ENCODE measurements at places on chromosomes 11 and 22.

DNA sequence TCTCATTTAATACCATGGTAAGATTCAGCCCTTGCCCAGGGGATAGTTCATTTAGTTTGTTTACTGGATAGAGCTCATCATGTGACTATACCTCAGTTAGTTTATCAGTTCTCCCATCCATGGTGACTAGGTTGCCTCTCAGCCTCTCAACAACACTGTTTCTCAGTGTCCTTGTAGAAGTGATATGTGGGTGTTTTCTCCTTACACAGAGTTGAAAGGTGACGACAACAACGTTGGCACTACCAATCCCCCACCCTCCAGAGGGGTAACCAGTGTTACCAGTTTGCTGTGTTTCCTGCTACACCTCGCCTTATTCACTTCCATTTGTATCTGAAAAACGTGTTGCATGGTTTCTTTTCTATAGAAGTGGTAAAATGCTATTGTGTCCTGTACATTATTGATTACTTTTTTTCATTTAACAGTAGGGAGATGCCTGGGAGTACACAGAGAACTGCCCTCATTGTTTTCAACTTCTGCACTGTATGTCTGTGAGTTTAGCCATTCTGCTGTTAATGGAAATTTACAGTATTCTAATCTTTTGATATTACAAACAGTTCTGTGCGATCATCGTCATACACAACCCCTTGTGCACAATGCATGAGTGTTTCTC is 11.6 kb downstream of the NEAT1 start:
- no peak for DNase-seq

GRCh38 chr11:118074785-118075184 is 2.1 kb upstream of the TMPRSS4 start:
- DNase-seq = no peak

GRCh38 chr11:111523343-111523742 is 8.8 kb downstream of the HOATZ start:
- DNase-seq = no peak

- DNase-seq = no peak
These were observed 5.2 kb upstream of the ASCL2 start for GRCh38 chr11:2275334-2276279.

GRCh38 chr11:122920579-122920978 is 38.0 kb downstream of the JHY start:
- DNase-seq = no peak

GRCh38 chr11:825366-826226 is 2.1 kb upstream of the CRACR2B start:
- DNase-seq = no peak

DNA sequence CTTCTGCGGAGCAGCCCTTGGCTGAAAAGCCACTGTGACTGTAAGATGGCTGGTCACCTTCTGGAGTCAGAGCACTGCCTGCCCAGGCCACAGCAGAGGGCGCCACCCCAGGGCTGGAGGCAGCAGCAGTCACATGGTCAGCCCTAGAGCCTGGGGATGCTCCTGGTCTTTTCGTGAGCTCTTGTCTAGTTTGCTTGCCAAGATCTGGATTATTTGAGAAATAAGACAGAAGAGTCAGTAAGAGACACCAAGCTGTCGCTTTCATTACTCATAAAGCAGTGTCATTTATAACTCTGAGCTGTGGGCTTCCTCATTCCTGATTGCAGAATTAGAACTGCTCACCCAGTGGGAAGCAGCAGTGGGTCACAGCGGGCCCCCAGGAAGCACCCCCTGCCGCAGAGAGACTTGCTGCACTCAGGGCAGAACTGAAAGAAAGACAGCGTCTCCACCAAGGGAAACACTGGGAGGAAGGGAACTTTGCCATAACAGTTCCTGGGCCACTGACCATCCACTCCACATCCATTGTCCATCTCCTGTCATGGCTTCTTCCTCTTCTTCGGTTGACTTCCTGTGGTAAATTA is 56.7 kb downstream of the PPP6R2 start:
- no peak for DNase-seq

GRCh38 chr11:129644326-129644725 is 171.3 kb upstream of the TMEM45B start:
- DNase-seq = no peak

DNA sequence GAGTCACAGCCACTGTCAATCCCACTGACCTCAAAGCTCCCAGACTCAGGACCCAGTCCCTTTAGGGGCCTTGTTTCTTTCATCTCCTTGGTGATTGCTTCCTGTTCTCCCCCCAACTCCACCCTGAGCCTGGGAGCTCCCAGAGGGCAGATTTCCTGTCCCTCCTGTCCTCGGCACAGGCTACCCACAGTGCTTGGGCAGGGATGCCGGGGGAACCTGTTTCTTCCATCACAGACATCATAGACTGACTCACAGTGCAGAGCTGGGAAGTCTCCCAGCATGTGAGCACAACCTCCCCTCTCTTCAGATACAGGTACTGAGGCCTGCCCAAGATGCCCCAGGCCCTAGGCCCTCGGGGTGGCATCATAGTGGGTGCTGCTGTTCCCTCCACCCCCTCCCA is 16.6 kb downstream of the TRIM29 start:
- DNase-seq = no peak

GRCh38 chr22:27490080-27490479 is 311.5 kb downstream of the MN1 start:
- DNase-seq = no peak

DNA sequence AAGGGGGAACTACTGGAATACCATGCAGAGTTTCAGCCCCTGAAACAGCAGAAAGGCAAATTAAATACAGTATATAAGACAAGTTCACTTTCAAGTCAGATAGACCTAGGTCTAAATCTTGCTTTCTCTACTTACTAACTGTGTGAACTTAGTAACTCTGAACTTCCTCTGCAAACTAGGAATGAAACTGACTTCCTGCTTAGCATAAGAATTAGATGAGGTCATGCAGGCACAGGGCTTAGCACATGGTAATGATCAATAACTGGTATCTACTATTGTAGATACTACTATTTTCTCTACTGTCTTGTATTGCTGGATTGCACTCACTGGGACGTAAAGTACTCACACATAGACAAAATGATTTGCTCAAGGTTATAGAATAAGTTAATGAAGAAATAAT is 51.5 kb upstream of the MTNR1B start:
- DNase-seq = no peak

GRCh38 chr11:83583757-83584366 is 297.7 kb upstream of the CCDC90B start:
- peak; percentile 51 for DNase-seq

- DNase-seq = no peak
These were observed 6.0 kb downstream of the DDX25 start for GRCh38 chr11:125910226-125910849.

- no peak for DNase-seq
These were observed 39.8 kb upstream of the MUC5AC start for GRCh38 chr11:1117992-1118391.

DNA sequence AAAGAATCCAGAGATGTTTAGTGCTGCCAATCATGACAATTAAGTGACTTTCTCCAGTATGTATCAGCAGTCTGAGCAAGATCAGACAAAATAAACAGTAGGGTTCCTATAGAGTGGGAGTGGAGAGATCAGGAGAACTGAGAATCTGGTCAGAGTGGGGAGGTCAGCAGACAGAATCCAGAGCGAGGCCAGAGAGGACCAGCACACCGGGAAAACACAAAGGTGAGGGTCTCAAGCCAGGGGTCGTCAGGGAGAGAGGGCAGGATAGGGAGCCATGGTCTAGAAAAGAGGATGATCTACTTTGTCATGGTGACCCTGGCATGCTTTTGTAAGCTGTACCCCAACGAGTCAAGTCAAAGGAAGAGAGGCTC is 39.2 kb downstream of the MAPK1 start:
- DNase-seq = no peak

DNA sequence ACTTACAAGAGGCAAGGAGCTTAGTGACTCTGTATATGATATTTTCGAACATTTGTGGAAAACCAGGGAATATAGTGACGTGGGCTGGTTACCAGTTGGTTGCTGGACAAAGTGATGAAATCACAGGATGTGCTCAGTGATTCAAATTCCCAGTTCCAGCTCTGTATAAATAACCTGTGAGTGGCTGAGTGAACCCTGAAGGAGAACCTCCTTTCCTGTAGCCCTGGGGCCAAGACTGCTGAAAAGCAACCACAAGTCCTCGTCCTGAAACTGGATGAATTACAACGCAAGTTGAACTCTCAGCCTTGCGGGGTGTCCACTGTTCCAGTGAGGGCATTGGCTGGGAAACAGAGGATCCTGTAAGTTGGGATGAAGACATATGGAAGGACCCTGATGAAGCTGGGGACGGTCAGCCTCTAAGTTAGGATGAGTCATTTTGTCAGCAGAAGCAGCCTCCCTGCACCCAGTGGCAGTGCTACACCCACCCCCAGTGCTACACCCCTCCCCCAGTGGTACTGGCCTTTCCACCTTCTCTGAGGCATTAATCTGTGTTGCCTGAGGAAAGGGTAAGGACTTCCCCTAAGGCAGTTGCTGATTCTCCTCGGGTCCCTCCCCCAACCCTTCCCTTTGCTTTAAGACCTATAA is 22.0 kb upstream of the CD81 start:
- DNase-seq = no peak

- DNase-seq = no peak
These were observed 10.0 kb downstream of the IL2RB start for GRCh38 chr22:37139762-37140161.

DNA sequence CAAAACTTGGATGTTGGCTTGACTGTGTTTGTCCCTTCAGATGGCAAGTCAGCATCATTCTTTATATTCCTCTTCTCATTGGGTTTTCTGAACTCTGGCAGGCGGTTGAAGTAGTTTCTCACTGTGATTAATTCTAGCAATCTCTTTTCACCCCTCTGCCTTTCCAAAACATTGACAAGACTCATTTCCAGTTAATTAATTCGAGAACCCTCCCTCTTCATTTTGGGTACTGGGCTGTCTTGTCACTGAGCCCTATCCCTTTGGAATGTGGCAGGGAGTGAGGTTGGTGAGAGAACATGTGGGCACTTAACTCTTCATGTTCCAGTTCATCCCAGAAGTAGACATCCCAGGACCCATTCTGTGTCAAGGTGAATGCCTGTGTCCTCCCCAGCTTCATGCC is 133.0 kb downstream of the WNT7B start:
- DNase-seq = no peak

DNA sequence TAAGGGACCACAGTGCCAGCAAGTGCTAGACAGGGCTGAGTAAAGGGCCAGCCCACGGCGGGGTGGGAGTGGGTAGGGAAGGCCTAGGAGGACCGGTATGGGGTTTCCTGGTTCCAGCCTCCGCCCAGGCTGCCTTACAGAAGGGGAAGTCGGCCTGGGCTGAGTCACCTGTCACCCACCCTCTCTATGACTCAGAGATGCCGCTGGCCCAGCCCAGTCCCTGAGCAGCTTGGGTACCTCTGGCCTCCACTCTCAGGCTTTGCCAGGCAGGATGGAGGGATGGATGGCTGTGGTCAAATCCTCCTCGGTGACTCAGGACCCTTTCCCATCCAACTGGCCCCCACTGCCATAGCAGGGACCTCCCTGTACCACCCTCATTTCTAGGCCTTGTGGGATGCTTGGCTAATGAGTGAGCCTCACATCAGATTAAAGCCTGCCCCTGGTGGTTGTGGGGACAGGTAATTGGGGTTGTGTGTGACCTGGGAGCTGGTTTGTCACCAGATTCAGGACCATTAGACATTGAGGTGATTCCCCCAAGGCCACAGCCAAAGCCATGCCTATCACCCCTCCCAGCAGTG is 13.9 kb downstream of the SLC35E4 start:
- DNase-seq = peak; percentile 72

- peak; percentile 30 for DNase-seq
These were observed 32.7 kb upstream of the GLYATL1B start for GRCh38 chr11:59053387-59053786.

DNA sequence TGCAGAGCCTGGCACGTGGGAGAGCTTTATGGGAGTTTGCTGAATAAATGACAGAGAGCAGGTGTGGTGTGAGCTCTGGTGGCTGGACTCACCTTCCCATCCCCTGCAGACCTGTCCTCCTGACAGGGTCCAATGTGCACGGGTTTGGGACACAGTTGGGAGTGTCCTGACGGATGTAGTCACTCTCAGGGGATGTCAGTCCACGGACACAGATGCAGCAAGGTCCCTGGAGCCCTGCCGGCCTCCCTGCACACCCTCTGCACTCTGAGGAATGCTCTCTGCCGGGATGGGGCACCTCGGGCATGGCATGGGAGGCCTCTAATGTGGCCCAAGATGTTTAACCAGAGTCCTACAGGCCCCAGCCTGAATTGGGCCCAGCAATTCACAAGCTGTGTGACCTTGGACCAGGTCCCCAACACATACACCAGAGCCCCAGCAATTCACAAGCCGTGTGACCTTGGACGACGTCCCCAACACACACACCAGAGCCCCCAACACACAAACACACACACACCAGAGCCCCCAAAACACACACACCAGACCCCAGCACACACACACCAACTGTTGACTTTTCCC is 30.0 kb upstream of the RFPL3 start:
- DNase-seq = no peak

GRCh38 chr11:91163619-91164451 is 941.0 kb upstream of the CHORDC1 start:
- peak; percentile 81 for DNase-seq

DNA sequence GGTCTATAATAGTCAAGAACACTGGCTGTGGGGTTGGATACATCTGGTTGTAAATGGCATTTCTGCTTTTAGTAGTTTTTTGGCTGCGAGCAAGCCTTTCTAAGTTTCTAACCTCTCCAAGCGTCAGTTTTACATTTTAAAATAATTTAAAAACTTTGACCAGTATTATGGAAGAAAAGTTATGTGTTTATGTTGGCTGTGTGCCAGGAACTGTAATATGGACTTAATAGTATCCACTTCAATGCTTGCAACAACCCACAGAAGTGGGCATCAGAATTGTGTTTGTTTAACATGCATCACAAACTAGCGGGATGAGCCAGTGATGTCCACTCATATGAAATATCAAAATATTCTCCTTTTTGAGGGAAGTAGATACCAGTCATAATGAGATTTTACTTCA is 844.2 kb downstream of the JRKL start:
- no peak for DNase-seq

DNA sequence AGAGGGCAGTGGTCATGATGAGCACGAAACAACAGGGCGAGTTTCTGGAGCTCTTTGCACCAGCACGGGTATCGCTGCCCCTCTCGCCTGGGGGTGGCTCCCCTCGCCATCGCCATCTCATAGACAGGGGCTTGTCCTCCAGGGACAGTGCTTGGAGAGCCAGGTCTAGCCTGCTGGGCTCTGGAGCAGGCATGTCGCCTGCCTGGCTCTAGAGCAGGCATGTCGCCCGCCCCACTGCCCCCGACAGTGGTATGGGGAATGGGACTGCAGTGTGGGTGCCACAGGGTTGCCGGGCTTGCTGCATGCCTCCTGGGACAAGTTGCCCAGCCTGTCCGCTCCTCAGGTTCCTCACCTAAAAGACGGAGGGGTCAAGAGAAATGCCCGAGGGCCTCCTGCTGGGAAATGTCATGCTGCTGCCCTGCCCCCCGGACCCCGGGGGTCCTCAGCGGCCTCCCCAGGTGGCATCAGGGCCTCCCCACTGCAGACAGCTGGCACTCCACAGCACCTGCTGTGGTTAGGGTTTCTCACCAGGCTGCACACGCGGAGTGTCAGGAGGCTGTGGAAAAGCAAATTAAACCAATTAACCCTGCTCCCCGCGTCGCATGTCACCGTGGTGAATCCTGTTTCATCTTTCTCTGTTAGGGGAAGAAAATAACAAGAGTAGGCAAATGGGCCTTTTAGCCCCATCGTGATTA is 403.0 kb downstream of the TBC1D22A start:
- DNase-seq = no peak

GRCh38 chr22:49753276-49753890 is 74.3 kb downstream of the BRD1 start:
- DNase-seq = no peak

All from kidney glomerular epithelial cell (primary cell).